ENCODE measurements at places on chromosomes 13 and 19.

DNA sequence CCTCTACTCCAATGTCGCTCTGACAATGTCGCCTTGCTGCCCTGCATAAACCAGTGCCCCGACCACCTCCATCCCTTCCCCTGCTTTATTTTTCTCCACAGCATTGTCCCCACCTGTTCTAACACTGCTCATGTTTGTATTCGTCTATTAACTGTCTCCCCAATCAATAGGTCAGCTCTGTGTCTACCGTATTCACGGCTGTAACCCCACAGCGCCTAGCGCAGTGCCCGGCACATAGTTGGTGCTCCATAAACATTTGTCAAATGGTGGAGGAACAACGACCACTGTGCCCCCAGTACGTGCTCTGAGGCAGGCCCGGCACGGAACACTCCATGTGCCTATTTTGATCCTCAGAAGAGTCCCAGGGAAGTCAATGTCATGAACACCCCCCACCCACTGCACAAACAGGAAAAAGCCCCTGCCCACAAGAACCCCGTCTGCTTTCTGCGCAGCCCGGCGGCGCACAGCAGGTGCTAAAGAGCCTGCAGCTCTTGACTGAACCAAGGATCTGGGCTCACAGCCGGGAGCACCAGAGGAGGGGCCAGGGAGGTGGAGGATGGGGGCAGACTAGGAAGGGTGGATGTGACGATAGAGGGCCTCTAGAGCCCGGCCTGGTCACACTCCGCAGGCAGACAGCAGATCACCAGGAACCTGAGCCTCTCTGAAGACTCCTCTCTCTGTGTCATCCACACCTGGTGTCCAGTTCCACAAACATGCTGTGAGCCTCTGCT lies 1.8 kb upstream of the CEACAM16 start:
- no peak for DNase-seq

- no peak for DNase-seq
Measured at GRCh38 chr13:113595131-113595530, 10.6 kb downstream of the TFDP1 start.

DNA sequence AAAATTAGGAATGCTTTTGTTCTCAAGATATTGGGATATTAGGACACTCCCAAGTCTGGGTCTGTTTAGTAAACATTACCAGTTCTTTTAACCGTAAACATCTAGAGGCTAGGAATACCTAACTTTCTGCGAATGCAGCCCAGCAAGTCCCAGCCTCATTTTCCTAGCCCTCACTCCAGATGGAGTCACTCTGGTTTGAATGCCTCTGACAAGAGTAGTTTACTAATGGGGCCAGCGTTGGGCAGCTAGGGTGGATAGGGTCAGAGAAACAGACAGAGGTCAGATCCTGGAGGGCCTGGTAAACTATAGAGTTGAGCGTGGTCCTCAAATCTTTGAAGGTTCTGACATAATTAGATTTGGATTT lies 53.6 kb downstream of the WDFY2 start:
- DNase-seq = no peak

DNA sequence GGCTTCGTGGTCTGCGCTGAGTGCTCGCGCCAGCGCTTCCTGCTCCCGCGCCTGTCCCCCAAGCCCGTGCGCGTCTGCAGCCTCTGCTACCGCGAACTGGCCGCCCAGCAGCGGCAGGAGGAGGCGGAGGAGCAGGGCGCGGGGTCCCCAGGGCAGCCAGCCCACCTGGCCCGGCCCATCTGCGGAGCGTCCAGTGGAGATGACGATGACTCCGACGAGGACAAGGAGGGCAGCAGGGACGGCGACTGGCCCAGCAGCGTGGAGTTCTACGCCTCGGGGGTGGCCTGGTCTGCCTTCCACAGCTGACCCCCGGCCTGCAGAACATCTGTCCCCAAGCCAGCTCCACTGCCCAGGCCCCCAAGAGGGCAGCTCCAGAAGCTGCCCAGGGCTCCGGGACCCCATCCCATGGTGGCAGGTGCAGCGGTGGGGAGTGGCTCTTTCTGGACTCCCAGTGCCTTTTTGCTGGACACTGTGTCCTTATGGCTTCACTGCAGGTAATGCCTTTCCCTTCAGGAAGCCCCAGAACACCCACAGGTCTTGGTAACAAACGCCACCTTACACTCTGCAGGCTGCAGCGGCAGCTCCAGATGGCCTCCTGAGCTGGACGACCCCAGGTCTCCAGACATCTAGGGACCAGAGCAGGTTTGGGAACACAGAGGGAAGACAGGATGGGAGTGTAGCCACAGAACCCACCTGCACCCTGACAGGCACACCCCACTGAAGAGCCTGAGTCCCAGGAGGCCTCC lies 9.3 kb downstream of the PLEKHF1 start:
- DNase-seq = no peak

- no peak for DNase-seq
Measured at GRCh38 chr13:33541456-33541855, 255.9 kb upstream of the STARD13 start.

- DNase-seq = no peak
Measured at GRCh38 chr19:53546758-53547513, 9.0 kb downstream of the ZNF331 start.

DNA sequence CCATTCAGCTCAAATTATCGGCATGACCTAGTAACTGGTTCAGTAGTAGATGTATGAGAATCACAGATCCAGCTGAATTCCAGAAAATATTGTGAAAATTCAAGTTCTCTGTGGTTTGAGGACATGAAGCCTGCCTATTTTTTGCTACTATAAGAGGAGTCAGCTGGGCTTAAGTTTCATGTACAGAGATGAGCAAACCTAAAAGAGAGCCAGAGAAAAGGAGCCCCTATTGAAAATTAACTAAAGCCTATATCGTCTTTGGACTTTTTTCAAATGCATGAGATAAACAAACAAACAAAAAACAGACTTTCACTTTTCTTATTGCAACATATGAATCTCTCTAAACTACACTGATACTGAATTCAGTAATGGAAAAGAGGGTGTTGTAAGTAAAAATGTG lies 106.8 kb upstream of the SPRY2 start:
- DNase-seq = no peak

GRCh38 chr13:97067017-97067895 lies 73.0 kb upstream of the OXGR1 start:
- DNase-seq = no peak

GRCh38 chr13:109665781-109666249 lies 120.6 kb downstream of the IRS2 start:
- no peak for DNase-seq

DNA sequence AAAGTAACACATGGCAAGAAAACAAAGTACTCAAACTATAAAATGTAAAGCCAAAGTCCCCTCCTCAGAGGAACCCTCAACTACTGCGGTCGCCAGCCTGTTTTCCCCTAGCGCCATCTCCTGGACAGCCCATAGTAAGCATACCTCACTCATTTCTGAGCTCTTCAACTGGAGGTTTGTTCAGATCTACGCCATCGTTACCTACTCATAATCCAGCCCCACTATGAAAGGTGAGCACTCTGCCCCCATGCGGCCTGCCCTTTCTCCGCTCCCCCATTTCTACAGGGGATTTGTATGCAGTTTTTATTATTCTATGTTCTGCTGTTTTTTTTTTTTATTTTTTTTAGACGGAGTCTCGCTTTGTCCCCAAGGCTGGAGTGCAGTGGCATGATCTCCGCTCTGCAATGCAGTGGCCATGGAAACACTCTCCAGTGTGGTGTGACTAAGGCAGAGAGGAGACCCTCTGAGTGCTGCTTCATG lies 26.2 kb downstream of the OPA3 start:
- DNase-seq = peak; percentile 59

DNA sequence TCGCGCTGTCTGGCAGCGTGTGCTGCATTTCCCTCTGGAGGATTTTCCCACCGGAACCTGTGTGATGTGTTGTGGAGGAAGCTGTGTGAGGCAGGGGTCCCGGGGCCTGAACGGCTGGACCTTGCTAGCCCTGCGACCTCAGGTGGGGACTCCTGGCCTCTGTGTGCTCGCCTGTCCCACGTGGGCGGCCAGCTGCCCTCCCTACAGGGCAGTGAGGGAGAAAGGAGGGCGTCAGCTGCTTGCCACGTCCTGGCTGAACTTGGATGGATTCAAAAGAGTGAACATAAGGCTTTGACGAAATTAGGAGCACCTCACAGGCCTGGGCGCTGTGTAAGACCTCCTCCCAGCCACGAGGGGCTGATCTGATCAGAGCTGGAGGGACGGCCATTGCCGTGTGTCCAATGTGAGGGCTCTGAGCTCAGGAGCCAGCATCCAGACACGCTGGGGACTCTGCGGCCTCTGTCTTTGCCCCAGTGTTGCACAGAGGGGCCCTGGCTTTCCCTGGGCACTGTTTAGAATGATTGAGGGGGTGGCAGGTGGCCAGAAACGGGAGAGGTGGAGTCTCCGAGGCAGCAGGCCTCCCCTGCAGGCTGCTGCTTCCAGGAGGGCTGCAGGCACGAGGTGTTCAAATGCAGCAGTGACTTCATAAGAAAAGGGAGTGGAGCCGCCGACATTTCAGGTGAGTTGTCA lies 13.0 kb downstream of the TFDP1 start:
- DNase-seq = no peak

DNA sequence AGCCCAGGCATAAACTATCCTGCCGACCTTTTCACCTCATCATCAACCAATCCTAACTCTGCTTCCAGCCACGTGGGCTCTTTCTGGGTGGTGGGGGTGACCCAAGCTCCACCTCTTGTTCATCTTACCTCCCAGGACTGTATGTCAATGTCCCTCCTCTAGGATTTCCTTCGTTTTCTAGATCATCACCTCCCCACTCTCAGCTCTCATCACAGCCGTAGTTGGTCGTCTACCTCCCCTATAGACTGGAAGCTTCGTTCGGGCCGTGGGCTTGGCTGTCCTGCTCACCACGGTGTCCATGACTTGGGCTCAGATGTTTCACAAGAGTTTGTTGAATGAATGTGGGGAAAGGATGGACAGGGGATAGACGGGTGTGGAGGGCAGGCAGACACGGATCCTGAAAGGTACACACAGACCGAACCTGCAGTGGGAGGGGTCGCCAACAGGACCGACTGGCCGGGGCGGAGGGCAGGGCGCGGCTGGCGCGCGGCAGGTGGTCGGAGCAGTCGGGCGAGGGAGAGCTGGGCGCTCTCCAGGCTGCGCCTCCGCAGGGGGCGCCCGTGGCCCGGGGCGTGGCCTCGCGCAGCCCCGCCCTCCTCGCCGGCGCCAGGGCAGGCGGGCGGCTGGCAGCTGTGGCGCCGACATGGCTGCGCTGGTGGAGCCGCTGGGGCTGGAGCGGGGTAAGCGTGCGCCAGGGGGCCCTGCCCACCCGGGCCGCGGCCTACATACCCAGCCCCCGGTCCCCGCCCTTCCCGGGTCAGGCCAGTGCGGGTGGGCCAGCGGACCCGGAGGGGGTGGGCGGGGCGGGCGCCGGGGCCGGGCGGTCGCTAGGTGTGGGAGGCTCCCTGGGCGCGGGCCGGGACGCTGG lies at the start of gene LIN7B:
Gene LIN7B (plus strand): TSS at position 609 of the 868 bp plus-strand sequence. CDS start 35 bp downstream, at position 644.
- DNase-seq = peak; percentile 81

DNA sequence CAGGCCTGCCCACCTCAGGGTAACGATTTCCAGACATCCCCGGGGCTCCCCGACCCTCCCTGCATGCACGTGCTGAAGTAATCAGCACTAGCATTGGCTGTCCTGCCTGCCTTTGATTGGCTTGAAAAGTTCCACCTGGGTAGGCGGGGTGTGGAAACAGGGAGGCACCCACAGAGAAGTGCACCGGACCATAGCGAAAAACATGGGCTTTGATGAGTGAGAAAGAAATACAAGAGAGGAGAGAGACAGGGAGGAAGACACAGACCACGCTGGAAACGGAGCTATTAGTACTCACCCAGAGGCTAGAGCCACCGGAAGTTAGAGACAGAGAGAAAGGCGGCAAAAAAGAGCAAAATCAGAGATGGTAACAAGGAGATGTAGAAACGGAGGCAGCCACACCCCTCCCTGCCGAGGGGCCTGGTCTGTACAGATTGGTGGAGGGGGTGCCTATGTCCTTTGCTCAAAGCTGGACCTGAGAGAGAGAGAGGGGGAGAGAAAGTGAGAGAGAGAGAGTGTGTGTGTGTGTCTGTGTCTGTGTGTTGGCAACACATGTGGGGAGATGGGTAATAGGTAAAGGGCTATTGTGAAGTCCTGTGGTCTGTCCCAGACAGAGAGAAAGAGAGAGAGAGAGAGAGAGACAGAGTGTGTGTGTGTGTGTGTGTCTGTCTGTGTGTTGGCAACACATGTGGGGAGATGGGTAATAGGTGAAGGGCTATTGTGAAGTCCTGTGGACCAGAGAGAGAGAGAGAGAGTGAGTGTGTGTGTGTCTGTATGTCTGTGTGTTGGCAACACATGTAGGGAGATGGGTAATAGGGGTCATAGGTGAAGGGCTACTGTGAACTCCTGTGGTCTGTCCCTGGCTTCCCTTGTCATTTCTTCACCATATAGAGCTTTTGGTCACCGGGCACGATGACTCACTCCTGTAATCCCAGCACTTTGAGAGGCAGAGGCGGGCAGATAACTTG lies 2.9 kb downstream of the CGB3 start:
- no peak for DNase-seq

GRCh38 chr13:80454245-80454644 lies 113.3 kb upstream of the SPRY2 start:
- no peak for DNase-seq

- DNase-seq = no peak
Measured at GRCh38 chr13:48078251-48078656, 16.6 kb downstream of the MED4 start.

- no peak for DNase-seq
Measured at GRCh38 chr13:75906315-75906714, 270.2 kb downstream of the LMO7 start.

DNA sequence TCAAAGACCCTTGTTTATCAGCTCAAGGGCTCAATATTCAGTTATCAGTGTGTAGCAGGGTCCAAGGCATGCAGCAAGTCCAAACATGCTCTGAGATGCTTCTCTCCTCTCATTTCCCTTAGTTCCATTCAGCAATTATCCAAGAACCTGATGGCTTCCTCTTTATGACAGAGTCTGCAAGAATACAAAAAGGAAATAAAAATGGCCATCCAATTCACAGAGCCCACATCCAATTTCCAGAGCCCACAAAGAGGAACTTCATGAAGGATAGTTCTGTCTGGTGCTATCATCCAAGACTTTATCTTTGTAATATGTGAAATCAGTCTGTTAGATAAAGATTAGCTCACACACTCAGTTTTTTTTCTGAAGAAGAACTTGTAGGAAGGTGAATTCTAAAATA lies 217.2 kb downstream of the LACC1 start:
- DNase-seq = no peak

DNA sequence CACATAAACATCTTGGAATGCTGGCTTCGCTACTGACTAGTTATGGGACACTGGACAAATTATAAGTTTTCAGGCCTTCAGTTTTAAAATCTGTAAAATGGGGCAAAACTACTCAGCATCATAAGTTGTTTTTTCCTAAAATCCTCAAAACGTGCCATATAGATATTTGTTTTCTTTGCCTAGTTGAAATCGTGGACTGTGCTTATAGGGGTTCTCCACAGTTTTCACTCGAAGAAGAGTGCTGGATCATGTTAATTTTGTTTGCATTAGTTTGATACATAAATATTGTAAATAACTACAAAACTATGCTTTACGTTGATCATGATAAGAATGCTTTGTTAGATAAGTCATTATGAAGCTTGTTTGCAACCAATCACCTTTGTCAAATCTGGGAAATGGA lies 313.4 kb downstream of the OXGR1 start:
- DNase-seq = no peak

- no peak for DNase-seq
Measured at GRCh38 chr19:29745253-29745652, 30.2 kb upstream of the C19orf12 start.

GRCh38 chr13:36713887-36714286 lies 40.1 kb downstream of the SERTM1 start:
- DNase-seq = no peak

Measured in Peyer's patch (tissue), 4 donors.